ENCODE measurements at places on chromosomes 6 and 20.

DNA sequence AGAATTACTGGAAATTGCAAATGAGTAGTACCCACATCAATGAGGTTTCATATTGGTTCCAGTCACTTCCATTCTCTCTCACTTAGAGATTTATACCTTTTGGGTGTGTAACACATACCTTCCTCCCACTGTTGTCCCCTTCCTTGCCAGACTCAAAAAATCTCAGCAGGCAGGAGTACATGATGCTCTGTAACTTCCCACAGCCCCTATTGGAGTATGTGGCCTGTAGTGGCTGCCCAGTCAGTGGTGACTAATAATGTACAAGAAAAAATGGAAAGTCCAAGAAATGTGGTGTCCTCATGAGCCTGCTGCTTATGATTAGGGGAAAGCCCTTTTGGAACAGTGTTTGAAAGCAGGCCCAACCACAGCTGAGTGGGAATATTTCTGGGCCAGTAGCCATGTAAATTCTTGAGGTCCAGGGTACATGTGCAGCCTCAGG is 312.0 kb downstream of the ZFAND3 start:
- DNase-seq, result no peak

- no peak for DNase-seq
Observed at GRCh38 chr20:53826597-53827291, 233.1 kb upstream of the ZNF217 start.

GRCh38 chr20:55172310-55173002 is 697.1 kb downstream of the DOK5 start:
- DNase-seq, result no peak

DNA sequence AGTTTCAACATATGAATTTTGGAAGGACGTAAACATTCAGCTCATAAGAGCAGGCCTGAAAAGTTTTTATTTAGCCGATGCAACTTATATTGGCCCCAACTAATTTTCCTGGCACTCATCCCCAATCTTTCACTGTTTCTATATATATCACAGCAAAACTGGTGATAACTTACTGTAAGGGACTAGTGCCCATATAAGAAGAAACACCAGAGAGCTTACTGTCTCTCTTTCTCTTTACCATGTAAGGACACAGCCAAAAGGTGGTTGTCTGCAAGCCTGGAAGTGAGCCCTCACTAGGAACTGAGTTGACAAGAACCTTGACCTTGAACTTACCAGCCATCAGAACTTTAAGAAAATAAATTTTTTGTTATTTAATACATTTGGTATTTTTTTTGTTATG is 807.4 kb upstream of the CITED2 start:
- DNase-seq, result no peak

DNA sequence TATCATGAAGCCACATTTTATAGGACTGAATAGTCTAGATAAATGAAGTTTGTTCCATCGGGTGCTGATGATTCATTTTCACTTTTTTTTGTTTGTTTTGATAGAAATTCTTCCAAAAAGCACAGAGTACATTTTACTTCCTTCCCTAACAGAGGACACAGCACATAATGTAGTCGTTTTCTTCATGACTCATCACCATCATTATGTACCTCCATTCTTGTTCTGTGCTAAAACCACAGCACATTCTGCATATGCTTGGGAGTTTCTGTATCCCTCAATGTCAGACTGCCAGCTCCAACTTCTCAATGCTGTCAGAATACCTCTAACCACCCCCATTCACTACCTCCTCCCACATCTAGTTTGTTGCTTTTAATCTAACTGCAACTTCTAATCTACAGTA is 1004.9 kb upstream of the ADGRB3 start:
- no peak for DNase-seq

DNA sequence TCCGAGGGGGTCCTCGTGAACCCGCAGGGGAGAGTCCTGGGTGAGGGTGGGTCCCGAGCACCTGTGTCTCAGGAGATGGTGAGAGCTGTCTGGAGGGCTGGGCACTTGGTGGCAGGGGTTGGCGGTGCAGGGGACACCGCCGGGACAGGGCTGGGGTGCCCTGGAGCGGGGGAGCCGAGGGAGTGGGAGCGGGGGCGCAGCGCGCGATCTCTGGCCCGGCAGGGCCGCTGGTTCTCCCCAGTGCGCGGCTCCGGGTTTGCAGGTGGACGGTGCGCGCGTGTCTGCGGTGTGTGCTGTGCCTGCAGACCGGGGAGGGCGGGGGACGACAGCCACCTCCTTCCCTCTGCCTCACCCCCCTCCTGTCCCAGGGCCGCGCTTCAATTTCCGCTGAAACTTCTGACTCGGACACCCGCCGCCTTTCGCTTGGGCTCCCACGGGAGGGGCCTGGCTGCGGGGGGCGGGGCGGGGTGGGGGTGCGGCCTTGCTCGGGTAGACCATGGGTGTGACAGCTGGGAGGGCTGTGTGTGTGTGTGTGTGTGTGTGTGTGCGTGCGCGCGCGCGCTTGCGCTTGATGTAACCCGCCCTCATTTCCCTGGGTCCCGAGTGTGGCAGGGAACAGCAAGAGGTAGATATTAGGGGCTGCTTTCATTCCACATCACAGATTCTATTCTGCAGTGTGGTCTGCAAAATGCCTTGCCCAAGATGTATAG is 1.2 kb downstream of the TRIB3 start:
- DNase-seq, result peak; percentile 56

GRCh38 chr20:35991142-35991771 is 22.9 kb downstream of the CNBD2 start:
- no peak for DNase-seq

DNA sequence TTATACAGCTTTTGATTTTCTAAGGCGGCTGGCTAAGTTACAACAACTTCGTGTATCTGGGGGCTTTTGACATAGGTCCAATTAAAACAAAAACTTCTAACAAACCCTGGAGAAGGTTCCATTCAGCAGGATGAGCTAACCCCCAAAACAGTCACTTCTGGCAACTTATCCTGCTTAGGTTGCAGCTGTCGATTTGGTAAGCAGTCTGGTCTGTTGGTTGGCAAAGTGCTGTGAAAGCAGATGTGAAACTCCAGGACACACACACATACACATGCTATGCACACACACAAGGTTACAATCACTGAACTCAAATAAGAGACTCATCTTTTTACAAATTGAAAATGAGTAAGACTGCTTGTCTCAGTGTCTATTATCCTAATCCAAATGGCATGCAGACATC is 119.0 kb upstream of the STMND1 start:
- DNase-seq, result no peak

DNA sequence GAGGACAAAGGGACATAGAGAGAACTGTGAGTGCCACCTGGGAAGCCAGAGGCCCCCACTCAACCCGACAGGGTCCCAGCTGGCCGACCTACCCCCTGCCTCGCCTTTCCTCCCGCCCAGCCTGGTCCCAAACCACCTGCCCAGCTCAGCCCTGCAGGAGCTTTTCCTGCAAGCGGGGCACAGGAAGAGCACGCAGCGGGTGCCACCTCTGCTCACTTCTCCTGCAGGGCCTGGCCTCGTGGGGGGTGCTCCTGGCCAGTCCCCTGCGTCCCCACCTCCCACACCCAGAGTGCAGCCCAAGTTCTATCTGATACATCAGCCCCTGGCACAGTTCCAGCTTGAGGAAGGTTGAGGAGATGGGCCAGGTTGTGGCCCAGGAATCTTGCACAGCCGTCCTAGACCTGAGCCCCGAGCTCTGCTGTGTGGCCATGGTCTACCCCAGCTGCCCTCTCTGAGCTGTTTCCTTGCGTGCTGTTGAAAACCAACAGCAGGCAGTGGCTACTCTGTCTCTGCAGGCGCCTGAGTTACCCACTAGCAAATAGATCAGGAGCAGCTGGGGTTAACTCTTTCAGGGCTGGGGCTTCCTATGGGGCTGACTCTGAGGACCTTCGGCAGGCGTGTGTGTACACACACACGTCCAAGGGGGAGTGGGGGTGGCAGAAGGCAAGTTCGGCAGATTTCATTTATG is 1.7 kb downstream of the NECAB3 start:
- no peak for DNase-seq

DNA sequence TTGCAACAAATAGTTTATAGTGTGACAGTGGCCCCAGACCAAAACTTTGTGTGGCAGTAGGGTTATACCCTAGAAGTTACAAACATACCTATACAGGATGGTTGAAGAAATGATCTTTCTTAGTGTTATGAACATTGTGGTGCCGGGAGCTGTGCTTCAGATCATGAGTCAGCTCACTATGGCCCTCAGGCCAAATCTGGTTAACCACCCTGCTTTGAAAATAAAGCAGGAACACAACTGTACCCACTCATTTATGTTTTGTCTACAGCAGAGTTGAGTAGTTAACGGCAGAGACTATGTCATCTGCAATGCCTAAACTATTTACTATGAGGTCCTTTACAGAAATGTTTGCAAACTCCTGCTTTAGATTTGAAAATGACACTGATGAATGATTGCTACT is 24.3 kb downstream of the AKAP7 start:
- DNase-seq, result no peak

- no peak for DNase-seq
Observed at GRCh38 chr6:89347825-89348224, 4.7 kb downstream of the UBE2J1 start.

GRCh38 chr6:2259002-2259494 is 13.6 kb upstream of the GMDS start:
- no peak for DNase-seq

- DNase-seq, result no peak
Observed at GRCh38 chr20:19022118-19022575, 190.3 kb upstream of the SLC24A3 start.

DNA sequence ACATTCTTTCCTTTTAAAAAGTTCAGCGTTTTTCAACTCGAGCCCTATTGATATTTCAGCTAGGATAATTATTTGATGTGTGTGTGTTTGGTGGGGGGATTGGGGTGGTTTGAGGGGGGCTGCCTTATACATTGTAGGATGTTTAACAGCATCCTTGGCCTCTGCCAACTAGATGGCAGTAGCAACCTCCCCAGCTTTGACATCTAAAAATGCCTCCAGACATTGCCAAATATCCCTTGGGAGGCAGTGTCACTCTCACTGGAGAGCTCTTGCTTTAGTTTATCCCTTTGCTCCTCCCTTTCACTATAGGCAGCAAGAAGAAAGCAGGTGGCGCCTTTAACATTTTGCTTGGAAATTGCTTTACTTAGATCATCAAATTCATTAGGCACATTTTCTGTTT is 14.6 kb upstream of the TP53TG5 start:
- no peak for DNase-seq

DNA sequence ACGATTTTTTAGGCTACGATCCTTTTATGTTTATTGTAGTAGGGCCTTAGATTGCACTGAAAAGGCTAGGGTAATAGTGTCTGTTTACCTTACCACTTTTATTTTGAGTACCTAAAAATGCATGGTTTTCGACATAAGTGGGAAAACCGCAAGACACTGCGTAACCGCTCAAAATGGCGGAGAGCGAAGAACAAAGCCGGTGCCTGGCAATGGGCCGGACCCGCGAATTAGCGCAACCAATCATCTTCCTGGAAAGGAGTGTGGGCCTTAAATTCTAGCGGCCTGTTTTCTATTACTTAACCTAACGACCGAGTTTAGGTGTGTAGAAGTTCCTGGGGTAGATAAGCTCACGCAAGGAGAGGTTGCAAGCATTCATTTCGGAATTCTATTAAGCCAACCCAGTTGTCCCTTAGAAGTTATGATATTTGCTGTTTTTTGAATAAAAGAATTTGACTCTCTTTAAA is 118.0 kb downstream of the HFE start:
- no peak for DNase-seq

DNA sequence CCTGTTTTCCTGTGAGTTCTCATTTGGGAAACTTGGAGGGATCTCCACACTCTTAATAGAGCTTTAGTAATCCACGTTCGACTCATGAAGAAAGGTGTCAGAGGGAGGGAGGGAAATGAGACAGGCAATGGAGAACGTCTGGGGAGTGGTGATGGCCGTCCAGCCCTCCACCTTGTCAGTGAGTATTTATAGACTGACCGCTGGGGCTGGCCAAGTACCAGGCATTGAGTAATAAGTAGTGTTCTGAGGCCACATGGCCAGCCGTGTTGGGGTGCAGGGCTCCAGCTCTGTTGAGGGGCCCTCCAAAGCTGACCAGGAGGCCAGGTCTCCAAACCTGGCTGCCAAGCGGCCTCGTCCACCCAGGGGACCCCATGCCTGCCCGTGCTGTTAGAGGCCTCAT is 11.3 kb upstream of the DSN1 start:
- no peak for DNase-seq

DNA sequence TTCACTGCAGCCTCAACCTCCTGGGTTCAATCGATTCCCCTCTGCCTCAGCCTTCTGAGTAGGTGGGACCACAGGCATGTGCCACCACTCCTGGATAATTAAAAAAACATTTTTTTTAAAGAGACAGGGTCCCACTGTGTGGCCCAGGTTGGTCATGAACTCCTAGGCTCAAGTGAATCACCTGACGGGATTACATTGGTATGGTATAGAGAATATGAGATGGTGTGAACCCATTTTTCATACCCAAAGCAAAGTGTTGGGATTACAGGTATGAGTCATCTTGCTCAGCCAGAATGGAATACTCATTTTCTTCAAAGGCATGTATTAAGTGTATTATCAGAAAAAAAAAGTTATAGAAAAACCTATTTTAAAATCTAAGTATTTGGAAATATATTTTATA is 114.2 kb downstream of the AHI1 start:
- DNase-seq, result no peak

DNA sequence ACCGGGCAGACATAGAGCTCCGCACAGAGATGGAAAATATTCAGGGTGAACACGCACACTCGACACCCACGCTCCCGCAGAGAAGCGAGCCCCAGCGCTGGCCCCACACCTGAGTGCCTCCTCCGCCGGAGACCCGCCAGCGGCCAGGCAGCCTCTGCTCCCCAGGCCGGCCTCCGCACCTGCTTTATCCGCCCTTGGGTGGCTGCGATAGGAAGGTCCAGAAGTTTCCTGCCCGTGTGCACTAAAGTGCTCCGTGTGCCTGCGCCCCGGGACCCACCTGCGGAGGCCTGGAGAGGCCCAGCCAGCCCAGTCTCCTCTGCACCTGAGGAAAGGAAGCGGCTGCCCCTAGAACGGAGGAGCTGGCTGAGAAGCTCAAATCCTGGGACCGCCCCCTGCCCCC is 10.8 kb upstream of the FOXC1 start:
- no peak for DNase-seq

DNA sequence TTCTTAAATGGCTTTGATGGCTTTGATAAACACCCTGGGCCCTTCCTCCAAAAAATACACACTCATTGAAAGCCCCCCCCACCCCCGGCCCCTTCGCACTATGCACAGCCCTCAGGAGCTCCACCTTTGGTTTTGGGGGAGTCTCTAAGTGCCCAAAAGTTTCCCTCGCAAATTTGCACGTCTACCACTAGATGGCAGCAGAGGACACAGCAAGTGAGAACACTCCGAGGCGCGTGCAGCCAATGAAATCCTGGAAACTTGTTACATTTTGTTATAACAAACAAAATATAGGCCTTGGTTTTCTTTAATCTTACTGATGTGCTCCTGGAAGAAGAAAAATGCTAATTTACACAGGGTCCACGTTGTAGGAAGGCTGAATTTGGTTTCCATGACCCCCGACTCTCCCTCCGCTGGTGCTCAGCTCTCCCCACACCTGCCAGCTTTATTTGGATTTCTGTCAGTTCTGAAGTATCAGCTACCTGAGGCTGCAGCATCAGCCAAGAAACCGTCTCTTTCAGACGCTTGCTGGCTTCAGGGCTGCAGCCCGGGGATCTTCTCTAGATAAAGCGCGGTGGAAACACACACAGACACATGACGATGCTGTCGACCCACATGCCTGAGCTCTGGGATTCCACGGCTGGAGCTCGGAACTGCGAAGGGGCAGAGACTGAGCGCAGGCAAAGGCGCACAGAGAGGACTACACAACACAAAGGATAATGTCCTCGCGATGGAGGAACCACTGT is 148.3 kb upstream of the RPS6KA2 start:
- DNase-seq, result no peak
